ENCODE measurements at places on chromosomes 1 and 21. TPM values are rescaled to one million over a fixed set of nuclear protein-coding genes. Genes with fewer than 3 reads are reported as not detected.

CLCA1 gene
- not detected for total RNA-seq

LCE2B gene
- not detected for total RNA-seq

DNA sequence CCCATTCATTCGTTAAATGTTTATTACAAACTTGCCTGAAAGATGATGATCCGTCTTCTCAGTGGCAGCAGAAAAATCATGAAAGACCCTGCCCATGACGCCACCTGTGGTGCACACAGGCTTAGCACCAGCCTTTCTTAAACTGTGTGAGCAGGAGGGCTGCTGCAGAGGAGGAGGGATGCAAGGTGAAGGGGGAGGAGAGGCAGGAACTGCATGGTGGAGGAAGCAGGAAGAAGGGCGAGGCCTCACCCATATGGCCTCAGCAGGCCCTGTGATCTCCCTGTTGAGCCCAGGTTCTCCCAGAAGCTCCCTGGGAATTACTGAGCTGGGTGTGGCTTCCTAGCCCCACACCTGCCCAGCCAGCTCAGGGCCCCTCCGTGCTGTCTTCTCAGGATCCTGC, 25.0 kb upstream of the RD3 start:
- H3K36me3 ChIP-seq, result no peaks in the 10 kb centered on the region
- DNase-seq, result no peak
- H3K4me3 ChIP-seq, result no peak overlapping the region
- no peak overlapping the region for H3K27ac ChIP-seq

OXCT2 gene
- total RNA-seq, result 0.28 TPM

- DNase-seq, result no peak
- H3K36me3 ChIP-seq, result no peaks in the 10 kb centered on the region
- H3K4me1 ChIP-seq, result peaks cover 6% of the 10 kb centered on the region
- H3K27ac ChIP-seq, result no peak overlapping the region
- no peaks in the 10 kb centered on the region for H3K27me3 ChIP-seq
These were observed 7.9 kb downstream of the S100B start for GRCh38 chr21:46597031-46597430.

RBM11 gene
- 0.18 TPM for total RNA-seq
